Endothelial cell of umbilical vein (primary cell): ENCODE measurements at places on chromosomes 16 and 17. TPM values are rescaled to one million over a fixed set of nuclear protein-coding genes. Genes with fewer than 3 reads are reported as not detected.

The HSF5 gene
- total RNA-seq: 0.07 TPM in 1 of 2 replicates, not detected in the other

The RNF167 gene
- 60.2 and 61.0 TPM in 2 replicates for total RNA-seq

The PAM16 gene
- 35.8 and 40.0 TPM in 2 replicates for total RNA-seq

The KRTAP4-4 gene
- not detected in 2 replicates for total RNA-seq

The P2RX5 gene
- 0.22 and 0.37 TPM in 2 replicates for total RNA-seq

The TBC1D3K gene
- total RNA-seq: not detected in 2 replicates
